ENCODE measurements at places on chromosomes 3 and 15.
A peak's percentile ranks its signal among the peaks of the same experiment; 100 is the strongest.

- no peak for DNase-seq
These were observed 52.4 kb downstream of the PSMD6 start for GRCh38 chr3:63970631-63971475.

GRCh38 chr3:148697306-148698189 is at the start of gene AGTR1:
TSS of gene AGTR1 (plus strand) at chr3:148697903. CDS start at chr3:148741036, 43,133 bp downstream.
- DNase-seq: peak; percentile 74

- no peak for DNase-seq
These were observed 130.6 kb downstream of the FAM174B start for GRCh38 chr15:92524874-92525565.

- no peak for DNase-seq
These were observed 23.2 kb downstream of the ILDR1 start for GRCh38 chr3:121998611-121999473.

GRCh38 chr3:186316666-186317260 is 45.3 kb downstream of the DGKG start:
- DNase-seq: no peak

- no peak for DNase-seq
These were observed 322.1 kb downstream of the MEX3B start for GRCh38 chr15:81723701-81724100.

- no peak for DNase-seq
These were observed 91.0 kb upstream of the CHMP2B start for GRCh38 chr3:87136066-87136596.

DNA sequence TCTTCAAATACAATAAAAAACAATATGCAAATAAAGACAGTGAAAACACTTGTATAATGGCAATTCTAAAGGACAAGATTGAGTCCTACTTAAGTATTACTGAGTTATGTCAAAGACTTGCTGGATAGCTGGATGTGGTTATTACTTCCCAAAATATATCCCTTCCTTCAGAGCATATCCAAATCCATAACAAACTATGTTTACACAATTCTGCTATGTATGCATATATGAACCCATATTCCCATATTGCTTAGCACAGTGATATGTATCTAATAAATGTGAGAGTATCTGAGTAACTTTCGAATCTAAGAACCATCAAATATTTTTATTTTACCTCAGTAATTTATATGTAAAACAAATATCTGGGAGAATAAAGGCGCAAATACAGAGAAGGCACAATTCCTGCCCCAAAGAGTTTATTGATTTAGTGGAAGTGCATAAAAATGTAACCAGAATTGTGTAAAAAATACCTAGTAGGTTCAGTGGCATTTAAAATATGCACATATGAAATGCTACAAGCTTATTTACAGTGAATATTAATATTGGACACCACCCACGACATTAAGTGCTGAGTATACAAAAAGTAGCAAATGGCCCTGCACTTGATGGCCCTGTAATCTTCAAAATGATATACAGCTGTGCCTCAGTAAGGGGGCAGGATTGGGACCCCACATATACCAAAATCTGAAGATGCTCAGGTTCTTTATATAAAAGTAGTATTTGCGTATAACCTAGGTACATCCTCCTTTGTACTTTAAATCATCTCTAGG is 37.1 kb downstream of the TMEM212 start:
- no peak for DNase-seq
